Stimulated activated CD8-positive, alpha-beta memory T cell treated with anti-CD3 and anti-CD28 coated beads, Interleukin-7, amount 100 ng/mL, for 24 hours (primary cell): ENCODE measurements at places on chromosomes 11 and 22.

GRCh38 chr22:20276468-20276867, 8.3 kb upstream of the RTN4R start:
- DNase-seq = no peak

GRCh38 chr11:109247071-109247470, 174.9 kb upstream of the C11orf87 start:
- no peak for DNase-seq

DNA sequence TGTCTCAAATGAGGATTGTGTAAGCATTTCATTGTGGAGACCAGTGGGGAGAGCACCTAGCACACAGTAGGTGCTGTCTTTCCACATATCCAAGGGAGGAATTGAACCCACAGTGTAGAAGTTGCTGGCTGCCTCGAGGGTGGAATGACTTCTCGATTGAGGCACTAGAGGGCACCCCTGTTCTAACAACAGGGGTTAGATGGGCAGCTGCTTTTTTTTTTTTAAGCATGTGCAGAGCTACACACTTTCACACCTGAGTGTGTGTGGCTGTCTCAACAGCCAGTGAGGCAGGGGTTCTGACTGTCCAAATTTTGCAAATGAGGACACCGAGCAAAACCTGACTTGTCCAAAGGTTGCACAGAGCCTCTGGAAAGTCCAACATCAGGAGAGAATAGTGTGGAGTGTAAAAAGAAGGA, 118.2 kb upstream of the CRYBB3 start:
- DNase-seq = peak; percentile 18

DNA sequence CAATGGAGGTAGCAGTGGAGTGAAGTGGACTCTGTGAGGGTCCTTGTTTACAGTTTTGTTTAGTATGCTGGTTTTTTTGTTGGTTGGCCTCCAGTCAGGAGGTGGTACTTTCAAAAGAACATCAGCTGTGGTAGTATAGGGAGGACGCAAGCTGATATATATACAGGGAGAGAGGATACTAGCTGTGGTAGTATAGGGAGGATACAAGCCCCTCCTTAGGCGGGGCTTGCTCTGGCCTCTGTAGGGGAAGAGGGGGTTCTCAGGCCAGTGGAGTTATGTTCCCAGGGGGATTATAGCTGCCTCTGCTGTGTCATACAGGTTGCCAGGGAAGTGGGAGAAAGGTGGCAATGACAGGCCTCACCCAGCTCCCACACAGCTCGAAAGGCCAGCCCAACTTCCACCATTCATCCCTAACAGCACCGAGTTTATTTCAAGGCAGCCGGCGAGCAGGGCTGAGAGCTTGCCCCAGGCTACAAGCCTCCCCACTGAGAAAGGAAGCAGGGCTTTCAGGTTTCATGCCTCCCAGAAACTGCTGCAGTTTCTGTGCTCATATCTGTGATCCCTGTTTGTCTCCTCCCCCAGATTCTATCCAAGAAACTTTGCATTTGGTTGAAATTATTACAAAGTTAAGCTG, 10.4 kb downstream of the OR52E6 start:
- DNase-seq = no peak

- no peak for DNase-seq
These were observed 360.6 kb downstream of the BRD1 start for GRCh38 chr22:49466878-49467595.

- no peak for DNase-seq
These were observed 32.6 kb downstream of the MYO18B start for GRCh38 chr22:25774575-25775026.

GRCh38 chr11:78381865-78382264, 35.8 kb downstream of the GAB2 start:
- no peak for DNase-seq
